Astrocyte of the hippocampus (primary cell): ENCODE measurements at places on chromosomes 2 and 18.

DNA sequence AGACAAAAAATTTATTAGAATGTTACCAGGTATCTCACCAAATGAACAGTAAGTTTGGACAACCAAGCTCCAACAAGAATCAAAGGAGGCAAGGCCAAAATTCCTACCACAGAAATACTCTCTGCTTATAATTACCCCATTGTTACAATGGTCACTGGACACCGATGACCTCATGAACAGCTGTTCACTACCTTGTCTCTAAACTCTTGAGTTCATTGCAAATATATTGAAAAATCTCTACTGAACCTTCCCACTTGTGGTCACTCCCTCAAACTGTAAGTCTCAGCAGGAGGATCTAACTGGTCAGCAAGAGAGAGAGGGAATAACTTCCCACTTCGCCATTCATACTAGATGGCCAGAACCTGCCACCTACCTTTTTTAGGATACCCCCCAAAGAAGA is 50.0 kb downstream of the ERBB4 start:
- no peak for DNase-seq

GRCh38 chr2:185645529-185645928 is 93.1 kb upstream of the FSIP2 start:
- DNase-seq, result no peak

DNA sequence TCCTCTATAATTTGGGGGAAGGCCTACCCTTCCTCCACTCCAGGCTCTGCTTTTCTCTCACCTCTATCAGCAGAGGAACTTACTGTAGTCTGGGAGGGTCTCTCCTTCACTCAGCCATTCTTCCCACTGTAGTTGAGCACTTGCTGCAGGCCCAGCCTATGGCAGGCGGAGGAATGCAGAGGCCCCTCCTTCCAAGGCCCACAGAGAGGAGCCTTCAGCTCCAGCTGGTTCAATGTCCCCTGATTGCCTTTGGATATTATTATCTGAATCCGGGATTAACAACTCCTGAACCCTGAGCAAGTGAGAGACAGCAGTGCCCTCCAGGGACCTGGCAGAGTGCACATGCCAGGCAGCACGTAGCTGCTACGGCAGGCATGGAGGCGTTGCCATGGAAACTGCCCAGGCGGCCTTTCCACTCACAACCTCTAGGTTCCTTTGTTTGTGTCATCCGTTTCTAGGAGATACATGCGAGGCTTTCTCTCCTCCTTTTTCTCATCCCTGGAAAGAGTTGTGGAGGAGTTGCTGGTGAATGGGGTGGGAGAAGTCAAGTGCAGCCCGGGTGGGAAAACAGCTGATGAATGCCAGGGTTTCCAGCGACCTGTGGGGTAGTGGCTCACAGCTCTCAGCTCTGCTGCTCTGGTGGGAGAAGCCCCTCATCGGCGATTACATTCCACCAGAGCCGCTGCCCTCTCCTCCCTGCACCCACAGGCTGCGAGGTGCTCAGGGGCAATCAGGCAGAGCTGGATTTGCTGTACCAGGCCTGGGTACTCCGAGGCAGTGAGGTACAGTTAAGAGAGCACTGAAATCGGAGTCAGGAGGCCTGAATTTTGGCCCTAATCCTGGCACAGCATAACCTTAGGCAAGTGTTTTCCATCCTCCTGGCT is 55.3 kb upstream of the HK2 start:
- peak; percentile 23 for DNase-seq

DNA sequence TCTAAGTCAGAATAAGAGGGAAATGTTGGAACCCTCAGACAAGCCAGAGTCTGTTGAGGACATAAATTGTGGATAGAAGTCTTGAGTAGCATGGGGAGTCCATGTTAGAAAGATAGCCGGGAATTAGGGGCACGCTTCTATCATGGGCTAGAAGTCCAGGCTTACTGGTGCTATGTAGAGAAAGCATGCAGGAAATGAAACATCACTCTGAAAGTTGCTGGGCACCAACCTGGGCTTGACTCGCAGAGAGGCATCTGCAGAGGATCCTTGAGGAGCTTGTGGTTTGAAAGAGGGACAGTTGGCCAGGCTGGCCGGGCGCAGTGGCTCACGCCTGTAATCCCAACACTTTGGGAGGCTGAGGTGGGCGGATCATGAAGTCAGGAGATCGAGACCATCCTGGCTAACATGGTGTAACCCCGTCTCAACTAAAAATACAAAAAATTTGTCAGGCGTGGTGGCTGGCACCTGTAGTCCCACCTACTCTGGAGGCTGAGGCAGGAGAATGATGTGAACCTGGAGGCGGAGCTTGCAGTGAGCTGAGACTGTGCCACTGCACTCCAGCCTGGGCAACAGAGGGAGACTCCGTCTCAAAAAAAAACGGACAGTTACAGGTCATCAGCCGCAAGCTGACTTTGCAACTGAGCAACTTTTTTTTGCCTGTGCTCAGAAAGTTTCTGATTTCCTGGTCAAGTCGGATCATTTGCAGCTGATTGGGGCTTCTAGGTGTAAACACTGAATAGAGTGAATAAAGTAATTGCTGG is 24.9 kb downstream of the CERS6 start:
- no peak for DNase-seq

- no peak for DNase-seq
These were observed 38.5 kb upstream of the PDCL3 start for GRCh38 chr2:100524331-100524730.
